ENCODE measurements at places on chromosomes 5 and 9. TPM values are rescaled to one million over a fixed set of nuclear protein-coding genes. Genes with fewer than 3 reads are reported as not detected.

GRCh38 chr5:110623874-110624273 lies 102.6 kb downstream of the TMEM232 start:
- no peak for DNase-seq

DNA sequence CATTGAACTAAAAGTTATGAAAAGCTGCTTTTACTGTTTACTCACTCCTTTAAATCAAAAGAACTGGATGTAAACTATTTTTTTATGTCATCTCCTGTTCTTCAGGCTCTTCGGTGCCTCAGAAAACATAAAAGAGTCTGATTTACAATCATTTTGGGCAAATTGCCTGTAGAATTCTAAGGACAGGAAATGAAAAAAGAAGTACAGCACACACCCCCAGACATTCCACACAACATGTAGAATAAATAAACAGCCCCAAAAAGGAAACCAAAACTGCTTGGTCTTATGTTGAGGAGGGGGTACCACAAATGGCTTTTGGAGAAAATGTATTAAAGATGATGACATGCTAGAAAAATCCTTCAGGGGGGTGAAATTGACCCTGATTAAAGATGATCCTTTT lies 57.2 kb downstream of the ITGA1 start:
- no peak for DNase-seq

The IL4 gene
- polyA plus RNA-seq: not detected

DNA sequence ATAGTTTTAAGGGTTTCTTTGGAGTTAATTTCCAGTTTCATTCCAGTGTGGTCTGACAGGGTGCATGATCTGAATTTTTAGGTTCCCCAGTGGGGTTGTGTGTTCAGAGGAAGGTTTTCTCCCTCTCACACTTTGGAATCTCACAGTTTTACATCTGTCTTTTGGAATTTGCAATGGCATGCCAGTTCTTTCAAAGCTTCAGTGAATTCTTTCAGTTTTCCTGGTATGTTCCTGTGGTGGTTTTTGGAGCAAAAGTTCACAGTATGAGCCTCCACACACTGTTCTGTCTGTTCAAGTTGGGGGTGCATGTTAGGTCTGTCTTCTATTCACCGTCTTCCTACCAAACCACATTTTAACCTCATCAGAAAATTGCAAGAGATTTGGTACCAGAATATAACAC lies 624.2 kb downstream of the KCTD16 start:
- no peak for DNase-seq

GRCh38 chr5:126419102-126419501 lies 4.1 kb upstream of the GRAMD2B start:
- no peak for DNase-seq

GRCh38 chr5:144011388-144011787 lies 159.1 kb downstream of the YIPF5 start:
- DNase-seq: no peak

DNA sequence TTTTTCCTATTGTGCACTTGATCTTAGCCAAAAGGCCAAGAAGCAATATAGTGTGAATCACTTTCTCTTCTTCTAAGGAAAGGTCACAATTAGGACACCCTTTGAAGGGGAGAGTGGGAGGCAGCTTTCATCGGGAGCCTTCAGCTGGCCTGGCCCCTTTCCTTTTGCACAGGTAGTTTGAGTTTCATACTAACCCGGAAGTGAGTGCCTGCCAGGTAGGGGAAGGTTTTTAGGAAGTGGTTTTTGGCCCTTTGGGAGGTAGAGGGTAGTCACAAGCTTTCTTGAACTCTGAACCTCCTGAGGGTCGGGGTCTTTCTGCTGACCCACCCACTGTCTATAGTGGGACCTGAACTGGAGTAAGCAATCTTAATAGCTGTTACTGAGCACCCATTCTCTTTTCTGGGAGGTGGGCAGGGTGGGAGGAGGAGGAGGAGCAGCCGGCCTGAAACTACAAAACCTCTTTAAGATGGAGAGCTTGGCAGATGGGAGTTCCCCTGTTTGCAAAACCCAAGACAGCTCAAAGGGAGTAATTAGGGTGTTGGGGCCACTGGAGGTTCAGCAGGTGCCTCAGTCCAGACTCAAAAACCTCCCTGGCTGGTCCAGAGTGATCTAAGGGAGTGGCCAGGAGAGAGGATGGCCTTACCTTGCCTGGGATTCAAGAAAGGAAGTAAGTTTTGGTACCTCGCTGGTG lies 6.0 kb downstream of the LARP1 start:
- DNase-seq: no peak

- peak; percentile 46 for DNase-seq
These were observed 44.6 kb upstream of the LPCAT1 start for GRCh38 chr5:1568201-1568979.

- DNase-seq: peak; percentile 53
These were observed 188.0 kb upstream of the PIK3R1 start for GRCh38 chr5:68027519-68027918.

DNA sequence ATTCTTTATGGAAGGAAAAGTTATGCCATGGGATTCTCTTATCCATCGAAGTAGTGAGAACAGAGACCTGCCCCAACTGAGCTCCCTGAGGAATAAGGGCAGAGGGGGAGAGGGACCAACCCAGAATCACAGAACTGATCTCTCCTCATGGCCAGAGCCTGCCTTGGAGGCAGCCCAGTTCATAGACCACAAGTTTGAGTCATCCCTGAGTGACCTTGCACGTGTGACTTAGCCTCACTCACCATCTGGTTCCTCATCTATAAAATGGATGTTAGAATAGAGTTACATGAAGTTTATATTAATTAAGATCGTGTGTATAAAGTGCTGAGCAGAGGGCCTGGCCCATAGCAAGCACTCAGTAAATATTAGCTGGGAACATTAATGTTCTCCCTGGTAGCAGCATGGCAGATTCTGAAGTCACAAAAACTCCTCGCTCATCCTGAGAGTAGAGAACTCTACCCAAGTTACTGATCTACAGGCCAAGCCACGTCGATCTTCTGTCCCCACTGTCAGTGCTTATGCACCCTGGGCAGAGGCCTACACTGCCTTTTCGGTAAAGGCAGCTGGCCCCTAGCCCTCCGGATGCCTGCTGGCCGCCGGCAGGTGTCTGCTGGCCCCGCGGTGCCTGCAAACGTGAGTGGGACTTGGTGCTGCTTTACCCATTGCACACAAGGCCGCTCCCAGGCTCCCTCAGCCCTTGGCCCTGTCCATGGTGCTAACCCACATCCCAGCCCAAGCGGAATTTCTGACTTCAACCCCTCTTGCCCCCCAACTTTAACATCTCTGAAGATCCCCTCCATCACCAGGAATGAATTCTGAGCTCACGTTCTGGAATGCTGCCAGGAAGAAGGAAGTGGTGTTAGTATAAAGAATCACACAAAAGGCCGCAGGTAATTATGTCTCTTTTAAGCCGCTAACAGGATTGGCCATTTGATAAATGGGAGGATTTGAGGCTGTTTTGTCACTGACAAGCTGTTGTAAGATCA lies 61.1 kb upstream of the ARAP3 start:
- no peak for DNase-seq

The QSOX2 gene
- 7.8 TPM for polyA plus RNA-seq

DNA sequence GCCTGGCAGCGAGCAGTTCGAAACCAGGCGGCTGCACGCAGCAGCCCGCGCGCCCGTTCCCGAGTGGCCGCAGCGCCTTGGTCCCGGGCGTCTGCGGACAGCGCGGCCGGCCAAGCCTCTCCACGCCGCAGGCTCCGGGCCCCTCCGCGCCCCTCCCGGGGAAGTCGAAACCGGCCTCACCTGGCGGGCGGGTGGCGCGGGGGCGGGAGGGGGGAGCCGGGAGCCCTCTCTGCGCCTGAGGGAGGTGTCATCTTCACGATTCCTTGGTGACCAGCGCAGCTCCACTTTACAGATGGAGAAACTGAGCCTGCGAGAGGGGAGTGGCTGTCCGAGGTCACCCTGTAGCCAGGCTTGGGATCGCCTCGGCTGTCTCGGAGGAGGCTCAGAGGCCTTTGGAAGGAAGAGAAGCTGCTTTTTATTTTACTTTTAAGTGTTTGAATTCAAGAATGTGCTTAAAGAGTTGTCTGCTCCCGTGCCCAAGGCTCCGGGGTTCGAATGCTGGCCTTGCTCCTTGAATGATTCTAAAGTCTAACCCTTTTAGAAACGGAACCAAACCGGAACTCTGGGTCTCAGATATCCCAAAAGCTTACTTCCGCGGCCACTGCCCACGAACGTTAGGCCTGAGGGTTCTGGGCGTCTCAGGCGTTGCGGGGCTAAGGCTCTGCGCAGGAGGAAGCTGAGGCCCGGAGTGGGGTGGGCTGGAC lies 662 bp downstream of the SUSD3 start:
- no peak for DNase-seq

- peak; percentile 7 for DNase-seq
These were observed 290.2 kb upstream of the RGMB start for GRCh38 chr5:98483301-98483685.

GRCh38 chr5:431001-431710 lies 11.8 kb upstream of the EXOC3 start:
- no peak for DNase-seq

GRCh38 chr9:106875529-106875928 lies 12.6 kb downstream of the ZNF462 start:
- no peak for DNase-seq

The MARVELD2 gene
- polyA plus RNA-seq: 1.4 TPM

- no peak for DNase-seq
These were observed 39.7 kb downstream of the ADGRV1 start for GRCh38 chr5:90598293-90598692.

- no peak for DNase-seq
These were observed 223.2 kb upstream of the ACO1 start for GRCh38 chr9:32161209-32161608.

DNA sequence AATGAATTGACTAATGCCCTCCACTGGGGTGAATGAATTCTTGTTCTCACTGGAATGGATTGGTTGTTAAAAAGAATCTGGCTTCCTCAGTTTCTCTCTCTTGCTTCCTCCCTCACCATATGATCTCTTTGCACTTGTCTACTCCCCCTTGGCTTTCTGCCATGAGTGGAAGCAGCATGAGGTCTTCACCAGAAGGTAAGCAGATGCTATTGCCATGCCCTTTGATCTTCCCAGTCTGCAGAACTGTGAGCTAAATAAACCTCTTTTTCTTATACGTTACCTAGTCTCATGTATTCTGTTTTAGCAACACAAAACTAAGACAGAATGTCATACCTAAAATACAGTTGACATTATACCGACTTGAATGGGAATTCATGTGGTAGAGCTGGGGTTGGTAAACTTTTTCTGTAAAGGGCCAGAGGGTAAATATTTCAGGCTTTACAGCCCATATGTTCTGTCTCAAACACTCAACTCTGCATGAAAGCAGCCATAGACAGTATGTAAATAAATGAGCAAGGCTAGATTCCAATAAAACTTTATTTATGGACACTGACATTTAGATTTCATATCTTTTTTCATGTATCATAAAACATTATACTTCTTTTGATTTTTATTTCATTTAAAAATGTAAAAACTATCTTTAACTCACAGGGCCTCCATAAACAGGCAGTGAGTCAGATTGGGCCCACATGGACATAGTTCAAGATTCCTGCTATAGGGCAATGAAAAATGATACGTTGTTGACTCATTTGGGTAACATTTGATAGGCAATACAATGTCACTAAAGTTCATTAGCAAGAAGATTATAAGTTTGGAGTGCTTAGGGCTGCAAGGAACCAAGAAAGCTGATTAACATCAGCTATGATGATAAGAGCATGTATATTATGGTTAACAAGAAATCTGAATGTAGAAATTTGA lies 79.4 kb upstream of the TLE4 start:
- no peak for DNase-seq

The FCN2 gene
- 0.37 TPM for polyA plus RNA-seq

- DNase-seq: no peak
These were observed 1.6 kb downstream of the NR2F1 start for GRCh38 chr5:93584596-93585040.

The DDX4 gene
- polyA plus RNA-seq: not detected

DNA sequence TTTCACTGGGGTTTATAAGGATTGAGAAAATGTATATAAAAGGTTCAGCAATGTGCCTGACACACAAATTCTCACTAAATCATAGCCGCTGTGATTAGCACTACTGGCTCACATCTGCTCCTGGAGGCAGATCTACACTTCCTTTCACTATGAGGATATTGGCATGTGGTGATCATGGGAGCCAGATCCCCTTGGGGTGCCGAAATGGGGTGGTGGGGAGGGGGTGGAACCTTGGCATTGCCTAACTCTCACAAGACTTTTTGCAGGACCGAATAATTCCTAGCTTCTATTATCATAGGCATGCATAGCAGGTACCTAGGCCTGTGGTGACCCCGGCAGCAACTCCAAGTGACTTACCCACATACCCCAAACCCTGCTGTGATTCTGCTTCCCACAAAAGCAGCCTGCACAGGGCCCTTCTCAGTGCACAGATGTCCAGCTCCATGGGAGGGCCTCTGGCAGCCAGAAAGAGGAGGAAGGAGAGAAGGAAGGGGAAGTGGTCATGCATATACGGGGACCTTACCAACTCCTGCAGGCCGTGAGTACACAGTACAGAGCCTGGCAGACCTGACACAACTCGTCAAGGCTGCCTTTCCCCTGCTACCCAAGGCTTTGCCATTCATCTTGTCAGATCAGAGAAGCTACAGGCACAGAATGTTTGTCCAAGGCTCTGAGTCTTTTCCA lies 61.3 kb upstream of the IQGAP2 start:
- DNase-seq: no peak

The SV2C gene
- 0.56 TPM for polyA plus RNA-seq

- DNase-seq: peak; percentile 54
These were observed 77.8 kb downstream of the SLC38A9 start for GRCh38 chr5:55634209-55634805.

The RIMOC1 gene
- 12.0 TPM for polyA plus RNA-seq

The SLC6A3 gene
- 0.77 TPM for polyA plus RNA-seq

DNA sequence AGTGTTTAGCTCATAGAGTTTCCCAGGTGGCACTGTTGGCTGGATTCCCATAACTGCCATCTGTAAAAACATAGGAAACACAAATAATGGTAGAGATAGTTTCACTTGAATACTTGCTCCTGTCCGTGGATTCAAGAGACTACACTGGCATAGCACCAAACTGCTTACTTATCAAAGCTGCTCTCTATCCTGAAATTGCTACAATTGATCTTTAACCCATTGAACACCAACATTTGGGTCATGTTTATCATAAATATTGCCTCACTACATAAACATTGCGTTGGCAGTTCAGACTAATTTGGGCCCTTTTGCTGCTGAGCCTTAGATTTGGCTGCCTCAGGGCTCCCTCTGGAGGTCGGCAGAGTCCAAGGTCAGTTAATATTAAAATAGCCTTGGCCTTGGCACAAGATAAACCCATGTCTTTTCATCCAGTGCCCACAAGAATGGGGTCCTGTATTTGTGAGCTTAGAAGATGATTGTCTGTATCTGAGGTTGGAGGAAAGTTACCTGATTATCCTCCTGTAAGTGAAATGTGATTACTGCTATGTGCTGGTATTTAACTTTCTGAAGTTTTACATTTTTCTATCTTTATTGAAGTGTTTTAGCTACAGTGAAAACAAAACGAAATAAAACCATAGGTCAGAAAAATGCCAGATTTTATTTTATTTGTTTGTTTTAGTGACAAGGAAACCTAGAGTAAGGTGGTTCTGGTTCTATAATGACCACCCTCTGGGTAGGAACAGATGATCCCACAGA lies 4.0 kb upstream of the RANBP3L start:
- no peak for DNase-seq

DNA sequence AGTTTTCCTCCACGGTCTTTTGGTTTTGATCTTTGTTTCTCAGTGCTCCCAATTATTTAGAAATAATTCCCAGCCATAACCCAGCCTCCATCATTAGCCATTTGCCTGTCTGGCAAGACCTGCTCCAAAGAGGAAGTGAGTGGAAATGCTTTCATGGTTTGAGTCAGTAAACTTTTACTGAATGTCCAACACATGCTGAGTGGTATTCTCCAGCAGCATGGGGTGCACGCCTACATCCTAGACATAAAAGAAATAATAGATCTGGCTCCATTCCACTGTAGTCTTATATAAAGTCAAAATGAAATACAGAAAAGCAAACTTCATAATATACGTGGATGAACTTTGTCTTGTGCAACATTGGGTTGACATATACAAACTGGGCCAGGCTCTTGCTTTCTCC lies 757.2 kb downstream of the TLE1 start:
- DNase-seq: no peak

All from urinary bladder (tissue), 4 donors.